ENCODE measurements at places on chromosomes 16 and 17.

GRCh38 chr16:77599793-77600415, 122.4 kb upstream of the NUDT7 start:
- DNase-seq: peak; percentile 22

GRCh38 chr16:19843371-19843770, 41.3 kb downstream of the GPRC5B start:
- DNase-seq: no peak

- no peak for DNase-seq
Measured at GRCh38 chr16:21647562-21648164, 4.7 kb downstream of the IGSF6 start.

GRCh38 chr17:66724581-66725341, 110.2 kb upstream of the CACNG5 start:
- no peak for DNase-seq

DNA sequence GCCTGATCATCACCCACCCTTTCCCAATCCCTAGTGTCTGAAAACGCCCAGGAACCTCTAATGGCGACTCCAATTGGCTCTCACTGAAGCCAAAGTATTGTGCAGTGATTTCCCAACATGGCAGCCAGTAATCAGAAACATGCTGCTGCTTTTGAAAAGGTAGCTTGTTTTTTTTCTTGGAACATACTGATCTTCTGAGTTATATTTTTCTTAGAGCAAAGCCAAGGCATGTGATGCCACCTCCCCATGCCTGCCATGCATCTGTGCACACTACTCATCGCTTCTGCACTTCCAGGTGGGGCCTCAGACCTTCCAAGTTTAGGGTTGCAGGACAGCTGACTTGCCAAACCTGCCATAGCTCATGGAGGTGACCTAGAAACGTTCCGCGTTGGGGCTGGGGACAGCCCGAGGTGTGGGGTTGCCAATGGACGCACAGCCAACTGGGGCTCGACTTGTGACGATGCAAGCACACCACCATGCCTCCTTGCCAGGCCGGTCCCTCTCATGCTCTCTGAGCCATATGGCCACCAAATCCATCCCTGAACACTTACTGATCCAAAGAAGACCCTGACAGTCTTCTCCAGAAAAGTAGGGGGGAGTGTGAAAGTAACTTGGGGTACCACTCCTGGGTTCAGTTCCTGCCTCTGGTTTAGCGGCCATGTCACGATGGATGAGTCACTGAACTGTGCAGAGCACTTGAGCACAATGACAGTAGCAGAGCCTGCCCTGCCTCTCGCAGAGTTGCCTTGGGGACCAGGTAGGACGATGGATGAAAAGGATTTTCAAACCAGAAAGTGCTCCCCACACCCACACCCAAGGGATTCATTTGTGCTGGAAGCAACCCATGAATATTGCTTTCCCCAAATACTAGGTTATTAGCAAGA, 155.7 kb downstream of the CCDC182 start:
- DNase-seq: no peak

- DNase-seq: no peak
Measured at GRCh38 chr17:50946223-50946890, 80.2 kb upstream of the TOB1 start.

GRCh38 chr16:67857547-67858233, 10.2 kb upstream of the CENPT start:
- DNase-seq: peak; percentile 24

DNA sequence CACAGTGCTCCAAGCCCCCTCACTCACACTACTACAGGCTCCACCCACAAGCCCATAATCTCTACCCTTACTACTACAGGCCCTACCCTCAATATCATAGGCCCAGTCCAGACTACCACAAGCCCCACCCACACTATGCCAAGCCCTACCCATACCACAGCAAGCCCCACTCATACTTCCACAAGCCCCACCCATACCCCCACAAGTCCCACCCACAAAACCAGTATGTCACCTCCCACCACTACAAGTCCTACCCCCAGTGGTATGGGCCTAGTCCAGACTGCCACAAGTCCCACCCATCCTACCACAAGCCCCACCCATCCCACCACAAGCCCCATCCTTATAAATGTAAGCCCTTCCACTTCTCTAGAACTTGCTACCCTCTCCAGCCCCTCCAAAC, 13.8 kb downstream of the RIPOR1 start:
- peak; percentile 74 for DNase-seq

GRCh38 chr16:30187971-30188561, 4.7 kb downstream of the CORO1A start:
- no peak for DNase-seq

GRCh38 chr16:66996324-66996982, 8.1 kb downstream of the CES4A start:
- no peak for DNase-seq

GRCh38 chr17:12667299-12667958, 1.7 kb downstream of the MYOCD start:
- DNase-seq: no peak

DNA sequence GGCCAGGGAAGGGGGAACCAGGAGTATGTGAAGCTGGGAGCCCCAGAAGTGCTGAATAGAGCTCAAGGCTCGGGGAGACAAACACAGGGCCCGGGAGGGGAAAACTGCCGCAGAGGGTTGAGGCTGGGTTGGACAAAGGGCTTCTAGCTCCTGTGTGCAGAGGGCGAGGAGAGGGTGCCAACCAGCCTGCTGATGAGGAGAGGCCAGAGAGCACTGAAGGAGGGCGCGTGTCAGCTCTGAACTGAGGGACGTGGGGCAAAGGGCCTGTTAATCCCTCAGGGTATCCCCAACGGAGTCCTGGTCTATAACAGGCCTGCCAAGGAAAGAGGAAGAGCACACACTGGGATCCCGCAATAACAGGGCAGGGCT, 151.3 kb downstream of the C16orf78 start:
- no peak for DNase-seq

DNA sequence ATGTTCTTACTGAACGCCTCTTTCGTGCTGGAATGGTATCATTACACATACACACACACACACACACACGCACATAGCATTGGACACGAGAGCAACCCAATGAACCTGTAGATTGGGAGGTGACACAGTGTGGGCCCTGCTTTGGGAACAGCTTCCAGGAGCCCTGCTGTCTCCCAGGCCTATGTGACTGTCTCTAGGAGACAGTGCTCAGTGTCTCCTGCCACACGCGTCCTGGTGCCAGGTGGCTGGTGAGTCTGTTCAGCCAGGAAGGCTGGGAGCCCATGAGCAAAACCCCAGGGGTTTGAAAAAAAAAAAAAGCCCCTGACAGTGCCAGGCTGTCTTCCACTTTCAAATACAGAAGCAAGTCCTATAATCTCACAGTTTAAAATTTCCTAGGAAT, 2.4 kb upstream of the SPOP start:
- DNase-seq: no peak

- DNase-seq: peak; percentile 84
Measured at GRCh38 chr16:89860747-89861304, 12.6 kb upstream of the TCF25 start.
